ENCODE measurements at places on chromosomes 6 and 20.

DNA sequence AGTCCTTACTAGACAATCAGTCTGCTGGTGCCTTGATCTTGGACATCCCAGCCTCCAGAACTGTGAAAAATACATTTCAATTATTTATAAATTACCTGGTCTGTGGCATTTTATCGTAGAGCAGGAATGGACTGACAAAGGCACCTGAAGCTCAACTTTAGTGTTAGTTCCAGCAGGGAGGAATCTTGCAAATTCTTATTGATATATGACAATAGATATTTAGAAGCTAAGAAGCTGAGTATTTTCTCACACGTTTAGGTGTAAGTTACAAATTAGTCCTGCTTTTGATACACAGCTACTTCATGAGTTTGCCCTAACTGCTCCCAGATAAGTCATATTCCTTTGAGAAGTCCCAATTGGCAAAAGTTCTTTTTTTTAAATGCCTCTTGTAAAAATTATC is 138.0 kb upstream of the ZNF217 start:
- no peak for DNase-seq

- no peak for DNase-seq
Observed at GRCh38 chr20:17833036-17833674, 133.4 kb downstream of the BANF2 start.

DNA sequence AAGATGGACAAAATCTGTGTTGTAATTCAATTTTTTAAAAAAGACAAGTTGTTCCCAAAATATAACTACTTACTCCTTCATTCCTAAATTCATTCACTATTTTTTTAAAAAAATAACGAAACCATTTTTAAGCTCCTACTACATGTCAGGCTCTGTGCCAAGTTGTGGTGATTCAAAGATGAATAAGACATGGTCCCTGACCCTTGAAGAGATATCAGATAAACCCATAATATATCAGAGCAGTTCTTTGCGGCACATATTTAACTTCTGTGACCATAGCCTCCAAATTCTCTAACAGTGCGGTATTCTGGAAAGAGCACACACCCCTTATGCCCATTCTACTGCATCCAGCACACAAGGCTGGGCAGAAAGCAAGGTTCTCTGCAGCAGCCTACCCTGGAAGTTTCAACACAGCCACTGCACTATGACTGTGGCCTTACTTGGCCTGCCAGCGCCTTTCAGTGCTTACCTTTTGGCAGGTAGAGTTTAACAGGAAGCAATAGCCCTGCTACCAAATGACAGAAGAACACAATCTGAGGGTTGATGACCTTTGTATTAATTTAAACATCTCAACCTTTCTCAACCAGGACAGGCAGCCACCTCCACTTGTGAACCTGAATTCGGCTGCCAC is 406.5 kb downstream of the BTBD9 start:
- no peak for DNase-seq

GRCh38 chr6:42509765-42510164 is 54.1 kb upstream of the UBR2 start:
- DNase-seq, result no peak

GRCh38 chr6:149728499-149729234 is 10.8 kb upstream of the LATS1 start:
- no peak for DNase-seq

- DNase-seq, result no peak
Observed at GRCh38 chr20:4135385-4136077, 120.2 kb upstream of the RNF24 start.

DNA sequence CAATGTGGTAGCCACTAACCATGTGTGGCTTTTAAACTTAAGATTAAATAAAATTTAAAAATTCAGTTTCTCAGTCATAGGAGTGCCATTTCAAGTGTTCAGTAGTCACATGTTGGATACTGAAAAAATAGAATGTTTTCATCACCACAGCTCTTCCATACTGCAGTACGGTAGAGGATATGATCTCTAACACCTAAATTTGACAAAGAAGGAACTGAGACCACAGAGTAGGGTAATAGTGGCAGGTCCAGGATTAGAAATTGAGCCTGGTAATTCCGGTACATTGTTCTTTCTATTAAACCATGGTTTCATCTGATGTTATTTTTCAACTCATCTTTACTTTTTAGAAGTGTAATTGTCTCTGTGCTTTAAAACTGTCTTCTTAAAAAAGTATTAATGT is 104.0 kb downstream of the CD2AP start:
- no peak for DNase-seq

DNA sequence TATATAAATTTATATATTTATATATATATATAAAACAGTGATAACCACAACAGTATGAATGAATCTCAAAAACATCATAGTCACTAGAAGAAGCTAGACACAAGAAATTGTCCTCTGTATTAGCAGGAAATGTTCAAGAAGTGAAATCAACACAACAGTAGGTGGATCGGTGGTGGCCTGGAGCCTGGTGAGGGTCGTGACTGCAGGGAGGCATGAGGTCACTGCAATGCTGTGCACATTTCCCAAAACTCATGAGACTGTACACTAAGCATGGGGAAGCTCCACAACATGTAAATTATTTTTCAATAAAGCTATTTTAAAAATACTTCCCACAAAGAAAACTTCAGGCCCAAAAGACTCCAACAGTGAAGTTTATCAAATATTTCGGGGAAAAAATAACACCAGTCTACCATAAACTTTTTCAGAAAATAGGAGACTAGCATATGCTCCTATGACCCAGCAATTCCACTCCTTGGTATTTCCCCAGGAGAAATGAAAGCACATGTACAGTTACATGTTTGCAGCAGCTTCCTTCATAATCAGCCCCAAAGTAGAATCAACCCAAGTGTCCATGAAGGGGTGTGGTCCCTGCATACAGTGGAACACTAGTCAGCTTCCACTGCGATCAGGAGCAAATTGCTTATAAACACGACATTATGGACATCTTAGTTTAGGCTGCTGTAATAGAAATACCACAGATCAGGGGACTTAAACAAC is 144.2 kb downstream of the TBXT start:
- DNase-seq, result no peak

DNA sequence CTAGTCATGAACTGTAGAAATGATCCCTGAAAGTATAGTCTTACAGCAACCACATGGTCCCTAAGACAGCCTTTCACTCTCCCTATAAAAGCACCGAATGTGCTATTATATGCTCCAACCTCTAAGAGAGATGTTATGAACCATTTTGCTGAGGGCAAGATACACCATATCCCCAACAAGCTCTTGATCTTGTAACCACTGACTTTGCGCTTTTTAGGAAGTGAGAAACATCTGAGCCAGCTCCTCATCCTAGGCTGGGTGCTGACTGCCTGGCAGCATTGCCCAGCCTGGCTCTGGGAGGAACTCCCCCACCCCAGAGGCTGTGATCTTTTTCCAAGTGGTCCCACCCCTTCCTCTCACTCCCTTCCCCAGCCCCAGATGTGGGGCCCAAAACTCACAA is 3.1 kb upstream of the EMILIN3 start:
- no peak for DNase-seq

DNA sequence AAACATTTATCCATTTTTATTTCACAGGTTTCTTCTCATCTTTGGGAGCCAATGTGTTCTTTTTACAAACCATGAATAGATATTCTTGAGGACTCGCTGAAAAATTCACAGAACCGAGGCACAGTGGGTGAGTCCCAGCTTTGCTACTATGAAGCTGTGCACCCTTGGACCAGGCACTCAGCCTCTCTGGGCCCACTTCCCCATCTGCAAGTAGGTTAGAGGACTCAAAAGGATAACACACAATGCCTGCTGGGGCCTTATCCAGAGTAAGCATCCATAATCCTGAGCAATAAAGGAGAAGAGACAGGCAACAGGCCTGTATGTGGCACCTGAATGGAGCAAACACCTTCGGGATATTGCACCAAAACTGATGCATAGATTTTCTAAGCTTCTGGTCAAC is 153.3 kb downstream of the PREX1 start:
- DNase-seq, result no peak

GRCh38 chr6:169293196-169293595 is 39.5 kb upstream of the THBS2 start:
- no peak for DNase-seq

- DNase-seq, result no peak
Observed at GRCh38 chr20:22808628-22809027, 224.3 kb upstream of the FOXA2 start.

DNA sequence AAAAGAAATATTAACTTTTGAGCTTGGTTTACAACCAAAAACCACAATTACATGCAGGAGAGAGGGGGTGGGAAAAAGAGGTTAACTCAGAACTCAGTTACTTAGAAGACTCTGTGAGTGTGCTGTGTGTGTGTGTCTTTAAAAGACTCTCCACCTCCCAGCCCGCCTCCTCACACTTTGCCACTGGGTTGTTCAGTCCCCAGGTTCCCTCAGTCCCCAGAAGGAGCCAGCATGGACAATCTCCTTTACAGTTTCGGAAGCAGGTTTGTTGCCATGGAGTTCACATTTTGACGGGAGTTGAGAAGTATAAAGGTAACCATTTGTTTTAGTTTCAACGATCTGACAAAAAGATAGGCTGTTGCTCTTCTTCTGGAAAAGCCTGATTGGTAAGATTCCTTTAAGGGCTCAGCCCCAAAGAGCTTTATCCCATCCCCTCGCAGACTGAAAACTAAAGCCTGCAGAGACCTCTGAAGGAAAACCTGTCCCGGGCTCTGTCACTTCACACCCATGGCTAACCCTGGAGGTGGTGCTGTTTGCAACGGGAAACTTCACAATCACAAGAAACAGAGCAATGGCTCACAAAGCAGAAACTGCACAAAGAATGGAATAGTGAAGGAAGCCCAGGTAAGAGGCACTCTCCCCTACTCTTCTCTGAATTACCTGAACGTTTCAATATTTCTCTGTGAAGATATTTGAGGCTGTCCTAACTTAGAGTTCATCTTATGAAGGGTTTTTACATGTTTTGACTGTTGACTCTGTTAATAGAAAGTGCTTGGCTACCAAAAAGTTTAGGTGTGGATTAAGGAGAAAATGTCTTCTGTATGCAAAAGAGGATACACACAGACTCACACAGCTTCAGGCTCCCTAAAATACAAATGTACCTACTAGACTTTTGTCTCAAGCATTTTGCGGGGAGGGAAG is at the start of gene SPTLC3:
SPTLC3 (plus strand) TSS at position 212 of the 921 bp plus-strand sequence; CDS start at position 508, 296 bp downstream.
- DNase-seq, result no peak

DNA sequence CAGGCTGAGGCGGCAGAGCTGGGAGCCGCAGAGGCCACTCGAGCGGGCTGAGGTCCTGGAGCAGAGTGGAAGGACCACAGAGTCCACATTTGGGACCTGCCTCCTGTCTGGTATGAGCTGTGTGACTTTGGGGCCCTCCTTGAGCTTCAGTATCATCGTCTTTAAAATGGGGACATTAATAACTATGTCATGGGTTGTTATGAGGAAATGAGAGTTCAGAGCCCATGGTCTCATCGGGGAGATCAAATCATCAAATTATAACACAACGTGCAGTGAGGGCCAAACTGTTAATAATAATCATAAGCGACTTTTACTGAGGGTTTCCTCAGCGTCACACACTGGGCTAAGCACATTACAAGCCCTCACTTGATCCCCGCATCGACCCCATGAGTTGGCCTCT is 49.9 kb upstream of the CCDC167 start:
- DNase-seq, result no peak

DNA sequence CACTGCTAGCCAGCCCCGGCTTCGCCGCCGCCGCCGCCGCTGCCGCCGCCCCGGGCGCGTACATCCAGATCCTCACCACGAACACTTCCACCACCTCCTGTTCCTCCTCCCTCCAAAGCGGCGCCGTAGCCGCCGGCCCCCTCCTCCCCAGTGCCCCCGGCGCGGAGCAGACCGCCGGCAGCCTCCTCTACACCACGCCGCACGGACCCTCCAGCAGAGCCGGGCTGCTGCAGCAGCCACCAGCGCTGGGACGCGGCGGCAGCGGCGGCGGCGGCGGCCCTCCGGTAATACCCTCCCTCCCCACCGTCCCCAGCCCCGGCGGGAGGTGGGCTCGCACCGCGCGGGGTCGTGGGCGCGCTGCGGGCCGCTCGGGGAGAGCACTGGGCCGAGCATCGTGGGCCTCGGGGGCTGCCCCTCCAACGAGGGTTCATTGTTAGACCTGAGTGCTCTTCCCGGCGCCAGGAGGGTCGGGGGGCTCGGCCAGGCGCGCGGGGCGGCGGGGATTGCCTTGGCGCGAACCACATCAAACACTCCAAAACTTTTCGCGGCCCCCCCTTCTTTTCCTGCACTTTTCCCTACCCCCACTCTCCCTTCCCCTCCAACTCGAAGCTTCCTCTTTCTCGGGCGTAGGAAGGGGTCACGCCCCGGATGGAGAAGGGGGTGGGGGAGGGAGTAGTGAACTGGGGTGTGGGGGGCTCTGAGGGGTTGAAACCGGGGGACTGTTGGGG is 827 bp downstream of the E2F3 start:
- DNase-seq, result peak; percentile 47

DNA sequence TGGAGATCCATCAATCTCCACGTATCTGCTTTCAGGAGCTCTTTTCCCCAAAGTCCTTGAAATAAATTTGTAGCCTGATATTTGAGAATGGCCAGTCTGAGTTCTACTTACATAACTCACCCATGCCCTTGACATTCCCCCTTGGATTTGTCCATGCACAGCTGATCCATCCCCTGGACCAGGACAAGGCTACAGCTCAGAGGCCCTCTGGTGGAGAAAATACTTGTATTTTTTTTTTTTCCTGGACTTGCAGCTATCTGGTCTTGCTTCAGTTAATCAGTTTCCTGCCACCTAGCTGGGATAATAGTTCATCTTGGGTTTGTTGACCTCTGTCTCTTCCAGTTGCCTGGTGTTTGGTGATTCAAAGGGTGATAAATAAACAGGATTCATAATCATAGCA is 467.6 kb downstream of the DHX35 start:
- DNase-seq, result no peak

GRCh38 chr6:39812853-39813533 is 20.8 kb downstream of the DAAM2 start:
- no peak for DNase-seq

- no peak for DNase-seq
Observed at GRCh38 chr6:8215631-8216030, 113.3 kb upstream of the EEF1E1 start.

GRCh38 chr6:44431118-44431725 is 43.7 kb downstream of the CDC5L start:
- DNase-seq, result peak; percentile 11

DNA sequence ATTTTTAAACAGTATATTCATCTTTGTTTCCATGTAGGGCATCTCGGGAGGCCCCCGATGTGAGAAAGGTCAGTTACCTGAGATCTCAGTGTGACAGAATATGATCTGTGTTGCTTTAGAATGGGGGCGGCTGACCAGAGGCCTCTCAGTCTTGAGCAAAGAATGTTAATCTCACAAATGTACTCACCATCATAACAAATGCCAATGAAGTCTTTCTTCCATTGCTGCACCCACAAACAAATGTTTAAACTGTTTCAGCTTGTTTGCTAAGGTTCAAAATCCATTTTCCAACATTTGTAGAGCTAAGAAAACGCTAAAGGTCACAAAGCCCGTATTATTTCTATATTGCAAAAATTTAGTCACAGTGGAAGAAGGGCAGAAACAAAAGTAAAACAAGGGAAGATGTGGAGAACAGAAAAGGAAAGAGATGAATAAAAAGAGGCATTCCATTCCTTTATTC is 31.8 kb downstream of the ELOVL2 start:
- DNase-seq, result no peak

DNA sequence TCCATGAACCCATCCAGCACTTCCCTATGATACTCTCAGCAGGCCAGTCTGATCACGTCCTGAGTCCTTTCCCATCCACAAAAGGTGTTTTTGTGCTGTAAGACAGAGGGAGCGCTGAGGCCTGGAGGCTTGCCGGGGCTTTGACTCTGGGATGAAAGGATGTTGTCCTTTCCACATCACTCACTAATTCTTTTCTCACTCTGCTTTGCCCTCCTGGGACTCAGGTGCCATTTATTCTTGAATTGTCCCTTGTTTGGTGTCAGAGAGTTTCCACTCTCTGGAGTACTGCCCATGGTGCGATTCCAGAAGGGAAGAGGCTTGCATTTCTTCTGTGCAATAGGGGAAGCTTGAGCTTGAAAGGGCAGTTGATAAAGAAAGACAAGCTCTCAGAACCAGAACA is 15.3 kb upstream of the TUBB2B start:
- DNase-seq, result no peak

Measured in stimulated activated CD4-positive, alpha-beta T cell treated with anti-CD3 and anti-CD28 coated beads, Interleukin-1b, Interleukin-23, amount 100 ng/mL, for 24 hours (primary cell).